ENCODE measurements at places on chromosomes 1 and 21.

DNA sequence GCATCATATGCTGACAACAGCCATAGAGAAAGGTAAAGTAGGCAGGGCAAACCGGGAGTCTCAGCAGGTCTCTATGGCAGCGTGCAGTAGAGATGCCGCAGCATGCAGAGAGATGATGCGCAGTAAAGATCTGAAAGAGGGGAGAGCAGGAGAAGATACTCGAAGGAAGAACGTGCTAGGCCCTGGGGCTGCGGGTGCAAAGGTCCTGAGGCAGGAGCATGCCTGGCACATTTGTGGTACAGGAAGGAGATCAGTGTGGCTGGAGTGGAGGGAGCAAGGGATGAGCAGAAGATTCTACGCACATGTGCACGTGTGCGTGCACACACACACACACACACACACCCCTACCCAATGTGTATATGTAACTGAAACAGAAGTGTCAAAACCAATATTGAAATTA lies 45.0 kb downstream of the ARHGEF10L start:
- no peak for DNase-seq

GRCh38 chr1:231395998-231396390 lies 26.1 kb downstream of the EGLN1 start:
- DNase-seq: no peak

GRCh38 chr1:15282810-15283474 lies 35.9 kb downstream of the FHAD1 start:
- DNase-seq: no peak

- DNase-seq: no peak
Observed at GRCh38 chr1:38344716-38345115, 298.1 kb upstream of the POU3F1 start.

DNA sequence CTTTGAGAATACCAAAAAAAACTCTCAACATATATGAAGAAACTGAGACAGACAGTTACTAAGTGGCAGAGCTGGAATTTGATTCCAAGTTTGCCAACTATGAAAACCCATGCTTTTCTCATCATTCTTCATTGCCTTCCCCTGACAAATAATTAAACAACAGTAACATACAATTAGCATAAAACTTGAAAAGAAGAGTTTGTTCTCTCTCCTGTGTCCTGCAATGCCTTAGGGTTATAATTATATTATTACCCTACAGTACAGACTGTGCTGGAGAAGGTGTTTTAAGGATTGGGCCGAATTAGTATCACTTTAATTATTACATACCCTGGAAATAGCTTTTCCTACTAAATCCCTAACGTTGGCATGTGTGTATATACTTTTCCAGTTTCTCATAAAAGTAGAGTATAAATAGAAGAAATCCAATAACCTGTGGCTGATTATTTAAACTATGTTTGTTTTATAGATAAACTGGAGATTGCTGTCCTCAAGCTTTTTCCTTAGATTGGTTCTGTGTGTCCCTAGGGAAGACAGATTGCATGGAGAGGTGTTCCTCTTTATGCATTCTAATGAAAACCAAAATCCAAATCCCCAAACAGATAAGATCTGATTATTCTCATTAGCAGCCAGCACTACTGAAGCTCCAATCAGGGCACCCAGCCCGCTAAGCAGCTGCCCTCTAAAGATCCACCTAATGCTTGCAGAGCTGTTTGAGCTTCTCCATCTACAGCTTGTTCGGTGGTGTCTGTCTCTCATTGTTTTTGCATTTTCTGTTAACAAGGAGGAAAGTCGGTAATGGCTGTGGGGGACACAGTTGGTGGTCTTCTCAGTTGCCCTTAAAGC lies 156.3 kb downstream of the TM2D1 start:
- DNase-seq: no peak
